Lung (tissue), 17 donors: ENCODE measurements at places on chromosomes 5 and 9. TPM values are rescaled to one million over a fixed set of nuclear protein-coding genes. Genes with fewer than 3 reads are reported as not detected.

The SLC22A4 gene
- total RNA-seq: 18.1 TPM

The ANKRD18B gene
- total RNA-seq: 0.77 TPM

The SLC6A7 gene
- 0.06 TPM for total RNA-seq

The ADAMTS13 gene
- total RNA-seq: 4.1 TPM

The SHC3 gene
- 3.8 TPM for total RNA-seq

The PPP3R2 gene
- total RNA-seq: not detected

The FAM221B gene
- total RNA-seq: 0.25 TPM

The MSMP gene
- total RNA-seq: not detected

The OR1J2 gene
- total RNA-seq: not detected

The OTP gene
- not detected for total RNA-seq

The FANCG gene
- total RNA-seq: 15.2 TPM

The SLC36A2 gene
- not detected for total RNA-seq

The SSBP2 gene
- 99.9 TPM for total RNA-seq

The CNTNAP3B gene
- 13.6 TPM for total RNA-seq

The FOXD4L3 gene
- total RNA-seq: not detected

The FXN gene
- total RNA-seq: 13.5 TPM

The C5 gene
- total RNA-seq: 53.2 TPM

The PCDHB12 gene
- total RNA-seq: 10.1 TPM

The FOXD4L6 gene
- total RNA-seq: 0.31 TPM

The AK8 gene
- 5.1 TPM for total RNA-seq

The MSX2 gene
- 2.1 TPM for total RNA-seq

The MLANA gene
- total RNA-seq: not detected

The PDZD2 gene
- total RNA-seq: 33.5 TPM

The TMC1 gene
- total RNA-seq: 0.82 TPM

The TRIP13 gene
- total RNA-seq: 3.3 TPM

The CYSRT1 gene
- not detected for total RNA-seq

The CCDC192 gene
- total RNA-seq: not detected
